ENCODE measurements at places on chromosomes 2 and 18.

DNA sequence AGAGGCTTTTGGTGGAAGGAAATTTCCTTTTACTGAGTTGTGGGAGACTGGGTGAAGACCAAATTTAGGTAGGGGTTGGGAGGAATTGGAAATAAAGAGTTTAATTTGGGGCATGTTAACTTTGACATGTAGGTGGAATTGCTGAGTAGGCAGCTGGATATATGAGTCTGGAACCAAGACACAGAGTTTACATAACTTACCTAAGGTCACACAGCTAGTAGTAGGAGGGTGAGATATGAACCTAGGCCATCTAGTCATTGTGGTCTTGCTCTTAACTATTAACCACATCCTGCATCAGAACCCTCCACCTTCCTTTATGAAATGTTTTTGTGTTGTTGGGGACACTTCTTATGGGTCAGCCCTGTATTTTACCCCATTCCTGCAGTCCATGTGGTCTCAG is 113.1 kb downstream of the ICOS start:
- no peak for DNase-seq

DNA sequence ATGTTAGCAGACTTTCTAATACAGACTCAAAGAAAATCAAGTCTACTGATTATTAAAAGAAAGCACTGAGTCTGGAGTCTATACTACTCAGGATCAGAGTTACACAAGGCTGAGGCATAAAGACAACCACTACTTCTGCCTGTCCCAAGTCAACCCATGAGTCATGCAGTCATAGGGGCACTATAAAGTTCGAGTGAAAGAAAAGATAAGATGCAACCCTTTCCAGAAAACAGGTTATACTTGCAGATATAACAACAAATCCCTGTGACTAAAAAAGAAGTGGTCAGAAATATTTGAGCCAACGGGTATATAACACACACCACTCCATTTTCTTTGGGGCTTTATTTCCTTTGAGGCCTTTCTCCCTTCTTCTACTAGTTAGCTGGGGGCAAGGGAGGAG is 18.6 kb upstream of the SCRN3 start:
- DNase-seq = no peak

DNA sequence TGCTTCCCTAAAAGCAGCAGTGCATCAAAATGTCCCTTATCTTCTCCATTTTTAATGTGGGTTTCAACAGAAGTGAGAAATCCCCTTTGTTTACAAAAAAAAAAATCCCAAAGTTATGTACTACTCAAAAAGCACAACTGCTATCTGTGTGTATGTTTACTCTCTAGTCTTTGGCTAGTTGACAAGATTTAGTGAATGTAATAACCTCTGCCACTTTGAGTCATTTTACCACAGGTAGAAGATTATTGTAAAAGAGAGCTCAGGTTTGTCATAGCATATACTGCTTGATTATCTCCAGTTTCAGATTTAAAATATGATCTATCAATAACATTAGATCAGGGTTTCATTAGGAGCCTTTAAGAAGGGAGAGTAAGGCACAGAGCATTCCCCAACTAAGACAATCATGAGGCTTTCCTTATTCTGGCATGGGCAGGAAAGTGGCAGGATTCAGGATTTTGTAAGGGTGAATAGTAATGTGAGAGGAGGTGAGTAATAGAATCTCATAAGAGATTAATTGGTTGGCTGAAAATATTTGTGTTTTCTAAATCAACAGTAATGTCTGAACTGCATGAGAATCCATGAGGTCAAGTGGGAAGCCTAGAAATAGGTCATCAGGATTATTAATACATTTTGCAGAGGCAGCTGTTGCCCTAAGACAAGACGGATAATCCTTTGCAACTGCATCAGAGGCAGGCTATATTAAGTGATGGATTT is 1780.3 kb upstream of the LRRTM1 start:
- no peak for DNase-seq

DNA sequence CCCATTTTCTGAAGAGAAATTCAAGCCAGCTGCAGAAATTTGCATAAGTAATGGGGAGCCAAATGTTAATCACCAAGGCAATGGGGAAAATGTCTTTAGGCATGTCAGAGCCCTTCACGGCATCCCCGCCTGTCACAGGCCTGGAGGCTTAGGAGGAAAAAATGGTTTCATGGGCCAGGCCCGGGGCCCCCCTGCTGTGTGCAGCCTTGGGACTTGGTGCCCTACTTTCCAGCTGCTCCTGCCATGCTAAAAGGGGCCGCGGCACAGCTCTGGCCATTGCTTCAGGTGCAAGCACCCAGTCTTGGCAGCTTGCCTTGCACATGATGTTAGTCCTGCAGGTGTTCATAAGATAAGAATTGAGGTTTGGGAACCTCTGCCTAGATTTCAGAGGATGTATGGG is 1235.7 kb downstream of the DPP10 start:
- DNase-seq = no peak

- no peak for DNase-seq
Observed at GRCh38 chr2:160266037-160266551, 66.0 kb upstream of the ITGB6 start.

GRCh38 chr2:9201185-9201891 is 5.3 kb upstream of the ASAP2 start:
- no peak for DNase-seq

DNA sequence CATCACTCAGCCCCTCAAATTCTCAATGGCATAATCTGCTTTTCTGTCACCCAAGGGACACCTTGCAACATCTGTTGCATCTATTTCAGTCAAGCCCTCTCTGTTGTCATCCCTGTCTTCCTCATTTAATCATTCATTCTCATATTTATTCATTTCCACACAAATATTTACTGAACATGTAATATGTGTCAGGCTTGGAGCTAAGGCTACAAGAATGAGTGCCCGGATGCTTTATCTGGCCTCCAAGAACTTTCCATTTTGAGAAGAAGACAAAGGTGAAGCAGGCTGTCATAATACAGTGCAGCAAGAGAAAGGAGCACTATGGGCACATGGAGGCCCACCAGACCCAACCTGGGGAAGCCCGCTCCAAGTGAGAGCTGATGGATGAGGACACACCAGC is 15.6 kb downstream of the IL18RAP start:
- DNase-seq = no peak

DNA sequence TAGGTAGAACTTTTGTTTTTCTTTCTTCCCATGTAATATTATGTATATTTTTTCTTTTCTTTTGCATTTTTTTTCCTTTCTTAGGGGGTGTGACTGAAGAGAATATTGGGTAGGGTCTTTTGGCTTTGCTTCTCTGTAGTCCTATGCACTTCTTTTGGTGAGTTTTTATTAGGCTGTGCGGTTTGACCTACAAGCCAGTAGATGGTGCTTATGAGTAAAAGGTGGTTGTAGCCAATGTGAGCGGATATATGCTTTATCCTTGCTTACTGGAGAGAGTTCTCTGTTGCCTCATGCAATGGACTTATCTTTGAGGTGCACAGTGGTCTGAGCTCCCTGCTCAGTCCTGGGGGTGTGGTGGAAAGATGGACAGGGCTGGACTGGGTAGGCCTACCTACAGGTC is 52.7 kb downstream of the DSEL start:
- no peak for DNase-seq

DNA sequence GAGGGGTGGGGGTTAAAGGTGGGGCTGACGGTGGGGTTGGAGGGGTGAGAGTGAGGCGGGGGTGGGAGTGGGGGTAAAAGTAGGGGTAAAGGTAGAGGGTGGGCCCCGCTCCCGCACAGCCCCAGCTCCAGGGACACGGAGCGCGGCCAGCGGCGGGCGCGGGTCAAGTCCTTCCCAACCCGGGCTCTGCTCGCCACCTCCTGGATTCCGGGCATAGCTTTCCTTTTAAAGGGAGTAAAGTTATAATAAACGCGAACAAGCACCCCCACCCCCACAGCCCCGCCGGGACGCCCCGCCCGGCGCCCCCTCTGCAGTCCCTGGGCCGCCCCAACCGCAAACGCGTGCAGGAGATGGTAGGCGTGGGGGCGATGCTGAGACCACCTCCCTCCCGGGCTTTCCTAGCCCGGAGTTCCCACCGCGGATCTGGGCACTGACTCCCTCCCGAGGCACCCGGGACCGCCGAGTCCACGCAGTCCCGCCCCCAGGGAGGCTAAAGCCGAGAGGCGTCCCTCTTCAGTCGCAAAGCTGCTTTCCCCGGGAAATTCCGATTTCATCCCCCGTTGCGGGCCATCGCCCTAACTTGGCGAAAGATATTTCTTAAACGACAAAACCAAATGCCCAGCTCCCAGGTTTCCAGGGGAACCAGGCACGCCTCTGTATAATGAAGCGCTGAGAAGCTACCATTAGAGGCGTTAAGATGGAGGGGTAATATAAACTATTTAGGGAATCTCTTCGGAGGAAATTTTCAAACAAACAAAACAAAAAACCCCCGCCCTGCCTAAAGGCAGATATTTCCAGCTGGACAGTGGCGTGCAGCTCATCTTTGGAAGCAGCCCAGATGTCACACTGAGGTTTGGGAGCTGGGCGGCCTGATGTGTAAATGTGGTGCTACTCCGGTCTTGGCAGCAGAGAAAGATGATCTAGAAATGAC is at the start of gene LIMS2:
Gene LIMS2 (minus strand): TSS at position 200 of the 931 bp plus-strand sequence. CDS start 506 bp downstream, outside the sequence.
- DNase-seq = no peak

DNA sequence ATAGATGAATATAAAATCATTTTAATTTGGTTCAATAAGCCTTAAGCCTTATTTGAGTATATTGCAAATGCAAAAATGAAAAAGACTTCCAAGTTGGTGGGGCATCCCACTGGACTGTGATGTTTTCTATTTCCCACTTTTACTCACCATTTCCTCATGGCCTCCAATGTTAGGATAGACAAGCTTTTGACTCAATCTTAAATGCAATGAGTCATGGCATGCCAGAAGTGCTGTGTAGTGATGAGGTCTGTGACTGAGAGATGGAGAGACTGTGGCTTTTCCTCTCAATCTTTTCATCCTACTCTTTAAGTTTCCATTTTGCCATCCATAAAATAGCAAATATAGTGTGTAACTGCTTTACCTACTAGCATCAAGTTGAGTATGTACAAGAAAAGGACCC is 1401.2 kb upstream of the CELF4 start:
- no peak for DNase-seq

- no peak for DNase-seq
Observed at GRCh38 chr2:30778611-30779010, 28.6 kb downstream of the CAPN13 start.

DNA sequence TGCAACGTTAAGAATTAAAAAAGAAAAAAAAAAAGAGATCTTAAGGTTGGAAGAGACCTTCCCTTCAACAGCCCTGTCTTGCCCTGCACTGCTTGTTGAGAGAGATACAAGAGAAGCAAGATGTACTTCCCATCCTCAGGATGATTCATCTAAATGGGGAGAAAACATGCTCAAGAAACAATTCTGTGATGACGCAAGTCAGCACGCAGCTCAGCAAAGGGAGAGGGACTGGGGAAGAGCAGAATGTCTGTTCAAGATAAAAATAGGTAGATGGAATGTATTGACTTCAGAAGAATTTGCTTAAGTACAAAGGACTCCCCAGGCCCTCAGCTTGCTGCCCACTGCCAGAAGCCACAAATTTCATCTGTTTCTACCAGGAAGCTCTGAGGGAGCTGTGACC is 198.2 kb upstream of the SPRED2 start:
- DNase-seq = no peak

- no peak for DNase-seq
Observed at GRCh38 chr2:68861330-68861729, 9.9 kb downstream of the BMP10 start.

- no peak for DNase-seq
Observed at GRCh38 chr2:8821276-8822217, 15.9 kb downstream of the KIDINS220 start.

All from naive thymus-derived CD8-positive, alpha-beta T cell (primary cell).